ENCODE measurements at places on chromosomes 4 and X.
A peak's percentile ranks its signal among the peaks of the same experiment; 100 is the strongest.

- peak; percentile 10 for DNase-seq
Measured at GRCh38 chr4:180542445-180543100, 1700.6 kb upstream of the TENM3 start.

DNA sequence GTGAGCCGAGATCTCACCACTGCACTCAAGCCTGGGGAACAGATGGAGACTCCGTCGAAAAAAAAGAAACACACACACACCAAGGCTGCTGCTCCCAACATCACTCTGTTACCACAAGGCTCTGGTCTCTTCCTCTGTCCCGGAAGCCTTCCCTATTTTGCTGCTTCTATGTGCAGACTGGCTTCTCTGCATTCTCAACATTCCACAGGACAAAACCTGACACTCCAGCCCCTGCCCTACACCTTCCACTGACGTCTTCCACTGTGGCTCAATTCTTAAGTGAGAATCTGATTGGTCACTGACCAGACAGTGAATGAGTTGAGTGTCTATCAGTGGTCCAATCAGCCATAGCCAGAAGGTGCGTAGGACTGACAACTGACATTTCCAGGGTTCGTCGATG, 5.9 kb downstream of the ODAPH start:
- DNase-seq, result no peak

DNA sequence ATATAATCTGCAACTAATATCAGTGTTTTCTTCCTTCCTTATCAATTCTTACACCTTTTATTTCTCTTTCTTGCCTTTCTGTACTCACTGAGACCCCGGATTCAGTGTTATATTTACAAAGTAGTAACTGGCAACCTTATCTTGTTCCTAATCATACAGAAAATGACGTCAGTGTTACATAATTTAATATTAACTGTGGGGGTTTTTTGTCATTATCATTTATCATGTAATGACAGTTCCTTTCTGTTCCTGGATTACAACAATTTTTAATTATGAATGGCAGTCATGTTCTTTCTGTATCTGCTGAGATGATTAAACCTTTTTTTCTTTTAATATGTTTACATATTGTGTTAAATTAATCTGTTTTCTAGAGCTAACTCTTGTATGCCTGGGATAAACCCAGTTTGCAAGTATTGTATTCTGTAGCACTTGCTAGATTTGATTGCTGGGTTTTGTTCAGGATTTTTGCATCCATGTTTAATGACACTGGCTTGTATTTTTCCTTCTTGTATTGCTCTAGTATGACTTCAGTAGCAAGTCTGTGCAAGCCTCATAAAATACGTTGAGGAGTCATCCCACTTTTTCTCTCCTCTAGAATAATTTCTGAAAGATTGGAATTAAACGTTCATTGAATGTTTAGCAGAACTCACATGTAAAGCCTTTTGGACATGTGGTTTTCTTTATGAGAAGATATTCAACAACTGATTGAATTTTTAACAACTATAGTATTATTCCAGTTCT, 10.4 kb upstream of the HSPA4L start:
- no peak for DNase-seq

GRCh38 chr4:170729897-170730296, 640.1 kb upstream of the AADAT start:
- no peak for DNase-seq

- no peak for DNase-seq
Measured at GRCh38 chrX:130120321-130120731, 10.0 kb upstream of the ELF4 start.

- no peak for DNase-seq
Measured at GRCh38 chr4:83604321-83604720, 68.4 kb downstream of the GPAT3 start.

- DNase-seq, result no peak
Measured at GRCh38 chr4:176886135-176886534, 93.4 kb upstream of the VEGFC start.

DNA sequence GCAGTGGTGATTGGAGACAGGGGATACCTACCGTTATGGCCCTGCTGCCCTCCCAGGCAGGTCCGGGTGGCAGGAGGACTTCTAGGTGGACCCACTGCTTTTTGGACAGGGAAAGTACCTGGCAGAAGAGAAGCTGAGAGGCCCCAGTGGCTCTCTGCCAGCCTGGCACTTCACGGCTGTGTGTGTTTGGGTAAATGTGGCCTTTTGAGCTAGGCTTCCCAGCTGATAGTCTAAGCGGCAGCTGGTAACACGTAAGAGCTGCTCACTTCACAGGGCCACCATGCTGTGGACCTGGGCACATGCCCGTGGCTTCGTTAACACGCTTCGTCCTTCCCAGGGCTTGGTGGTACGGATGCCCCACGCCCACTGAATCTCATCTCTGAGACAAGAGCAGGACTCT, 92.0 kb upstream of the CLCN4 start:
- no peak for DNase-seq

DNA sequence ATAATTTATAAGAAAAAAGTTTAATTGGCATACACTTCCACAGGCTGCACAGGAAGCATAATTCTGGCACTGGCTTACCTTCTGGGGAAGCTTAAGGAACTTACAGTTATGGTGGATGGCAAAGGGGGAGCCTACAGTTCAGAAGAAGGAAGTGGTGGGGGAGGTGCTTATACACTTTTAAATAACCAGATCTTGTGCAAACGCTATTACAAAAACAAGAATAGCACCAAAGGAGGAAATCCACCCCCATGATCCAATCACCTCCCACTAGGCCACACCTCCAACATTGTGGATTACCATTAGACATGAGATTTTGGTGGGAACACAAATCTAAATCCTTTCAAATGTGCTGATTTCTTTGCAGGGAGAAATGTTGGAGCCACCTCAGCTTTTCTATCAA, 287.7 kb downstream of the CPXCR1 start:
- DNase-seq, result no peak

- DNase-seq, result no peak
Measured at GRCh38 chr4:7985891-7986441, 46.3 kb upstream of the AFAP1 start.

DNA sequence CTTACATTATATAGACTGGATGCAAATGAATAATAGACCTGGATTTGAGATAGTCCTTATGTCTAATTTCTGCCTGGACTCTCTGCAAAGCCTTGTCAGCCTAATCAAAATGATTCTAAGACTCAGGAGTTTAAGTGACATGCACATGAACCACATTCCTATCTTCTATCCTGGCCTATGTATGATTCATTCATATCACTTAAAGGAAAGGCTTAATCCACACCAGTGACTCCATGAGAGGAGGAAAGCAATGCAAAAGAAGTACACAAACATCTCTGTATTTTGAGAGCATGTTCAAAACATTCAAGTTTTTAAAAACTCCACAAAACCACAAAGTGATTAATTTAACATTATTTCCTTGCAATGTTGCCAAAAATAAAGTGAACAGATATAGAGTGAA, 14.6 kb downstream of the AMOT start:
- DNase-seq, result no peak

GRCh38 chr4:141501931-141502330, 134.5 kb upstream of the IL15 start:
- DNase-seq, result no peak

- no peak for DNase-seq
Measured at GRCh38 chr4:113750296-113750695, 11.2 kb downstream of the CAMK2D start.

DNA sequence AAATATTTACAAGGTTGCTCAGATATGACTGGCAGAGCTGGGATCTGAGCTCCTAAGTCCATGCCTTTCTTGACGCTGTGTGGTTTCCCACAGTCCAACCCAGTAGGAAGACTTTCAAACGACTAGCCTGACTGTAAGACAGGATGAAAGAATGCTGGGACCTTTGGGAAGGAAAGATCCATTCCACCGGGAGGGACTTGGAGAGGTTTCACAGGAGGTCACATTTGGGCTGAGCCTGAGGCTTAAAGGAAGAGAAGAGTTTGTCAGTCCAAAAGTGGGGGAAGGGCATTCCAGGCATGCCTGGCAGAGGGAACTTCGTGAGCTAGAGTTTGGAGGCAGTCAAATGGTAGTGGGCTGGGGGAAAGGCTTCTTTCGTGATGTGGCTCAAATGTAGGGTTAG, 1.5 kb downstream of the STARD8 start:
- no peak for DNase-seq

GRCh38 chr4:153502584-153502983, 36.4 kb downstream of the TMEM131L start:
- no peak for DNase-seq

DNA sequence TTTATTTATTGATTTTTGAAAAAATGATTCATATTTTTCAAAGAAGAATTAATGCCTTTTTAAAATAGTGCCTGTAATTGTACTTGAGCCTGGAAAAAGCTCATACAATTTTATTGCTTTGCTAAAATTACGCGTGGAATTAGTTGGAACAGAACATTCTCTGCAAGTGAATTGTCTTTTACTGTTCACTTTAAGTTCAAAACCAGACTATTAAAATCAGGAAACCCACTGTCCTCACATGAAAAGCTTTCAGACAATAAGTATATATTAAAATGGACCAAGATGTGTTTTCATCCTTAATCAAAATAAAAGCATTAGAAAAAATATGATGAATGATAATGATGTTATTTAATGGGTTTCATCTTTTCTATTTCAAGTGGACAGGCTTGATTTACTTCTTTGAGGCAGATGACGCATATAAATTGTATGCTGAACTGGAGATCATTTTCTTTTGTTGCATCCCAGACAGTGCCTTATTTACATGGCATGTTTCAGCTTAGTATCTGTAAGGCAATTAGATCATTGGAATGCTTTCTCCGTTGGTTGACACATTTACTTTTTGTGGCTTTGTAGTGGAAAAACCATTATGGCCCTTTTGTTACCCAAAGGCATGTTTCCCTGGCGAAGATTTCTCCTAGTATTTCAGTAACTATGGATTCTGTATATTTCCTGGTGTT, 299.0 kb upstream of the MAGEC2 start:
- no peak for DNase-seq

GRCh38 chrX:37745835-37746217, 34.0 kb upstream of the CYBB start:
- no peak for DNase-seq

GRCh38 chrX:48573690-48574269, 504 bp upstream of the RBM3 start:
- DNase-seq, result no peak

- DNase-seq, result no peak
Measured at GRCh38 chr4:168731006-168731636, 234.3 kb downstream of the PALLD start.

DNA sequence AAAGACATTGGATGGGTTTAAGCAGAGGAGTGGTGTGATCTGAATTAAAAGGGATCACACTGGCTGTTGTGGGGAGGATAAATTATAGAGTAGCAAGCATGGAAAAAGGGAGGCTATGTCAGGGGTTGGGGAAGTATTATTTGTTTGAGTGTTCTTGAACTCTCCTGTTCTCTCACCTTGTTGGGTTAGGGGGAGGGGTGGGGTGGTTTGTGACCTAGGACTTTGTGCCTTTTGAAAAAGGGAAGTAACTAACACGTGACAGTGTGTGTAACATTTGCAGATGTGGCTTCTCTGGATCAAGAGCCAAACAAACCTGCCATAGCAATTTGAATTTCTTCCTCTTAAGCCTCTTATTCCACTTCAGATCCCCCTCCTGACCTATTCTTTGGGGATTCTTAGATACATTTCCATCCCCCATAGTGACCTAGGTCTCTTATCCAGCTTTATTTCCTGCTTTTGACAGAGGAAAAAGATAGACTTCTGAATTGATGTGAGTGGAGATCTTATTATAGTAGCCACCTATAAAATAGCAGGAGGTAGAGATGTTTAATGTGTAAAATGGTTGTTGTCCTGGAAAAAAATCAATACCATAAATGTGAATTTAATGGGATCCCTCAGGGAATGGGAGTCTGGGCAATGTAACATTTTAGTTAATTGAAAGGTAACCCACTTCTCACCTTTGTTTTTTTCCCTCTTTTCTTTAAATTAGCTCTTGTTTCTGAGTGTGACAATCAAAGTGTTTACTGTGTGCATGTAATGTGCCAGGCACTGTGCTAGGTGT, 120.4 kb downstream of the CT47B1 start:
- DNase-seq, result no peak

- no peak for DNase-seq
Measured at GRCh38 chr4:37902212-37902611, 11.3 kb downstream of the TBC1D1 start.

GRCh38 chr4:81627590-81627989, 155.9 kb upstream of the RASGEF1B start:
- no peak for DNase-seq

- no peak for DNase-seq
Measured at GRCh38 chrX:132875650-132876522, 82.5 kb downstream of the HS6ST2 start.

DNA sequence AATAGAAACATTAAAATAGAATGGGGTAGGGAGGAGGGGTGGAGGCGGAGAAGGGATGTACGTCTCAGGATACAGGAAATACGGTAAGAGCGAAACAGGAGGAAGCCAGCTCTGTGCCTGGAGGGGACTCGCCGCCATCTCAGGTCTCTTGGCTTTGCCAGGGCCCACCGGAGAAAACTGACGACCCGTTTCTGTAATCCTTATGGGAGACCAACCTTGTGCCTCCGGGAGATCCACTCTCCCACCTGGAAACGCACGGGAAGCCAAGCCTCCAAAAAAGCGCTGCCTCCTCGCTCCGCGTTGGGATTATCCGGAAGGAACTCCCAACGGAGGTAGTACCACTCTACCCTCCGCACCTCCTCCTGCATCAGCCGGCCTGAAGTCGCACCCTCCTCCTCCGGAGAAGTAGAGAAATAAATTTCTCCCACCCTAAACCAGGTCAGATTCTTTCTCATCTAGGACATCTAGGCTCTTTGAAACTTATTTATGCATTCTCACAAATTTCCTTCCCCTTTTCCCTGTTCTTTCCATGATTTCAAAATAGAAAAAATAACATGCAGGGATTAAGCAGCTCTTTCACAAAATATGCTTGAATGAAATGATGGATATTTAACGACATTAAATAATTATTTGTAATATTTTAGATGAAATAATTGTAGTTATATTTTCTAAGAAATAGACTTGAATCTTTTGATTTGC, at the start of gene NBDY:
Gene NBDY, plus strand, starts transcription at position 92 of the 699 bp plus-strand sequence. Its CDS starts 111 bp downstream, at position 203.
- no peak for DNase-seq

- DNase-seq, result no peak
Measured at GRCh38 chr4:11397146-11397545, 31.5 kb downstream of the HS3ST1 start.

- no peak for DNase-seq
Measured at GRCh38 chr4:183515411-183515810, 10.6 kb downstream of the ING2 start.

GRCh38 chr4:138599965-138600364, 357.8 kb upstream of the SLC7A11 start:
- DNase-seq, result no peak

- peak; percentile 78 for DNase-seq
Measured at GRCh38 chrX:135521405-135522131, 1.1 kb downstream of the INTS6L start.

GRCh38 chr4:82890528-82890900, 439 bp downstream of the SEC31A start:
- no peak for DNase-seq
